M059J (cell line): ENCODE measurements at places on chromosomes 11 and 22. TPM values are rescaled to one million over a fixed set of nuclear protein-coding genes. Genes with fewer than 3 reads are reported as not detected.

DNA sequence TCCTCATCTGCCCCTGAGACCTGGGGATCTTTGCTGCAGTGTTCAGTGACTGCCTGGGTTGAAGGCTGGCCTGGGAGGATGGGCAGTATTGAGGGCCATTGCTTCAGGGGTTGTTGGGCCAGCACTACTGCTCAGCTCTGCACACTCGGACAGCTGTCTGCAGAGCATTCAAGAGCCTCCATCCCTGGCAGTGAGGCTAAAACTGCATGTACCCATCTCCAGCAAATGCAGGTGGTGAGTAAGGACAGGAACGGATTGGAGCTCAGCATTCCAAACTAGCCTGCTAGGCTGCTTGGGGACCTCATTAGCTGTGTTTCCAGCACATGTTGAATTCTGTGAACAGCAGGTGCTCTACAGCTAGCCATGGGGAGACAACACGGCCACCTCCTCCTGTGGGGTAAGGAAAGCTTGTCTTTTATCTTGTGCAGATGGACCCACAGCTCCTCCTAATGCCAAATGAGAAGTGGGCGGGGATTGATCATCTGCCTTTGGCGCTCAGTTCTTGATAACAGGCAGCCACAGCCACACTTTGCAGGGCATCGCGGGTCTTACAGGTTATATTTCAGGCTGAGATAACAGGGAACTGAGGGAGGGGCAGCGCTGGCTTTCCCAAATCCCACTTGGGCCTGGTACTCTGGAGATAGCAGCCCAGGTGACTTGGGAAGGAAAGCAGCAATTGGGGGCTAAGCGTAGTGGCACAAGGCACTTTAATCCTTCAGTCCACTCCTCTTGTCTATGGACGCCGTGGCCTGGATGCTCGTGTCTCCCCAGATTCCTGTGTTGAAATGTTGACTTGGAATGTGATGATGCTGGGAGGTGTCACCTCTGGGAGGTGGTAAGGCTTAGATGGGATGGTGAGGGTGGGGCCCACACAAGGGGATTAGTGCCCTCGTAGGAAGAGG, 254.5 kb upstream of the B3GAT1 start:
- DNase-seq = no peak

Gene C11orf97
- not detected in 2 replicates for total RNA-seq

- no peak for DNase-seq
Observed at GRCh38 chr11:108160970-108161566, 39.7 kb downstream of the ACAT1 start.

DNA sequence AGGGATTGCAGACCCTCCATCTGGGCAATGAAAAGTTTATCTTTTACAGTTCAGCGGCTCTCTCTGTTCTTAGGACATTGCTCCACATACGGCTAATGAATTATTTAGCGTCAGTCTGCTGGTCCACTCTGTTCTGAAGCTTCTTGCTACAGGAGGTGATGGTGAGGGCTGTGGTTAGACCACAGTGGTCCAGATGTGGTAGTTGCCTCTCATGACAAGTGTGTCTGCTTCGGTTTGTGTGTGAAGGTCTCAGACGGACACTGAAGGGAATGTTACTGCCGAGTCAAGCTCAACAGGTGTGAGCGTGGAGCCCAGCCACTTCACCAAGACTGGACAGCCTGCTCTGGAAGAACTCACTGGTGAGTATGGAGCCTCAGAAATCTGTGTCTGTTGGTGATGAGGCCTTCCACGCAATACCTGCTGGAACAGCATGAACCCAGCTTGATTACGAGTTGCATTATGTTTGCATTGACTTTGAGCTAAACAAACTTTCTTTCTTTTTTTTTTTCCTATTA, 220.8 kb downstream of the DBX1 start:
- DNase-seq = no peak

DNA sequence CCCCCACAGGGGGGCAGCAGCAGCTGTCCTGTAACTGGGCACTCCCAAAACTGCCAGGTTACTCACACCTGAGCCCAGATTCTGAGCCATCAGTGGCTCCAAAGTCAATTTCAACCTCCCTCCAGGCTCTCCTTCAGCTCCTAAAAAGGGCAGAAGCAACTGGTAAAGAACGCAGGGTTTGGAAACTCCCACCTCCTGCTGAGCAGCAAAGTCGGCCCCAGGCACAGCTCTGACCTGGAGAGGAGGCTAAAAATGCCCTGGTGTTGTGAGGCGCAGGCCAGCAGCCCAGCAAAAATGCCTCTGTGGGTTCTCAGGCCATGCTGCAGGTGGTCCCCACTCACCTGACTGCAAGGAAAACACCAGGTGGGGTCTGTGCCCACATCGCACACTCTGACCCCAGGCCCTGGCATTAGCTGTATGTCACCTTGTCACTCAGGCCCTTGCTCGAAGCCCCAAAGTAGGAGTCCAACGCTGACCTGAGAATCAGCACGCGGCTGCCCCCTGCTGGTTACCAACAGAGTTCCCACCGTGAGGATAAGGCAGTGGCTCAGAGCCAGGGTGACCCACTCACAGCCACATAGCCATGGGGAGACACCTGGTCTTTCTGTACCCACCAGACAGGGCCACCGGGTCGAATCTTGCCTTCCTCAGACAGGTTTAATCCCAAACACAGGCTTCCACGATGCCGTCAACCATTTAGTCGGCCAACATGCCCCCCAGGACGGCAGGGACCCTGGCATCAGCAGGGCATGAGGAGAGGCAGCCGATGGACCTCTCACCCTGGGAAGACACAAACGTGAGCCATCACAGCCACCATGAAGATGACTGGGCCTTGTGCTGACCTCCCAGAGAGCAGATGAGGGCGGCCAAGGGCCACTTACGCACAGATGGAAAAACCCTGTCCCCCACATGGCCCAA, 11.1 kb downstream of the POLR3H start:
- peak; percentile 17 for DNase-seq

- DNase-seq = no peak
Observed at GRCh38 chr22:31905356-31905755, 39.0 kb upstream of the YWHAH start.

- no peak for DNase-seq
Observed at GRCh38 chr11:107619926-107620325, 29.0 kb downstream of the ELMOD1 start.

DNA sequence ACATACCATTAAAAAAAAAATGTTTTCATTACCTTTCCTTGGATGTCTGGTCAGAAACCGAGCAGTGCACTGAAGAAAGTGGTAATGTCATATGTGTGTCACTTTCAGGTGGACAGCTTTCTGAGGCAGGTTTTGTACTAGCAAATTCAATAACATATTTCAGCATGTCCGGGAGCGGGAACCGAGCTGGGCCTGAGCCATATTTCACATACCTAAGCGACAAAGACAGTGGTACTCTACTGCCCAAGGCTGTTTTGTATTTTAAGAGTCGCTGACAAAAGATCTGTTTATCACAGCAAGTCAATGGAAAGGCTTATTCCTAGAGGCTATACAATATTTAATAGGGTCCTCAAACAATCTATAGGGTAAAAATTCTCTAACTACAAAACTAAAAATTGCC, 38.0 kb downstream of the CLDN25 start:
- DNase-seq = no peak

DNA sequence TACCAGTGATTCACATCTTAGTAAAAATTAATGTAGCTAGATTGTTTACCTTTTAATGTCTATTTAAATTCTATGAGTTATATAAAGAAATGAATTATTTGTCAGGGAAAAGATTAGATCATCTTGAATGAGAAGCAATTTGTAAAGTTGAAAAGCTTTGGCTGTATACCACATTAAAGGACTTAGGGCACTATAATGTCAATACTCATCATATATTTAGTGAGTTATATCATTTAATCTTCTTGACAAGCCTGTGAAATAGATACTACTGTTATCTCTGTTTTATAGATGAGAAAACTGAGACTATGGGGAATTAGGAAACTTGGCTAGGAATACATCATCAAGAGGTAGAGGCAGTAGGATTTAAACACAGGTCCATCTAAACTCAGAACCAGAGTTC, 160.1 kb downstream of the GUCY1A2 start:
- DNase-seq = no peak

GRCh38 chr11:58926695-58927094, 12.6 kb upstream of the GLYATL1 start:
- peak; percentile 51 for DNase-seq

DNA sequence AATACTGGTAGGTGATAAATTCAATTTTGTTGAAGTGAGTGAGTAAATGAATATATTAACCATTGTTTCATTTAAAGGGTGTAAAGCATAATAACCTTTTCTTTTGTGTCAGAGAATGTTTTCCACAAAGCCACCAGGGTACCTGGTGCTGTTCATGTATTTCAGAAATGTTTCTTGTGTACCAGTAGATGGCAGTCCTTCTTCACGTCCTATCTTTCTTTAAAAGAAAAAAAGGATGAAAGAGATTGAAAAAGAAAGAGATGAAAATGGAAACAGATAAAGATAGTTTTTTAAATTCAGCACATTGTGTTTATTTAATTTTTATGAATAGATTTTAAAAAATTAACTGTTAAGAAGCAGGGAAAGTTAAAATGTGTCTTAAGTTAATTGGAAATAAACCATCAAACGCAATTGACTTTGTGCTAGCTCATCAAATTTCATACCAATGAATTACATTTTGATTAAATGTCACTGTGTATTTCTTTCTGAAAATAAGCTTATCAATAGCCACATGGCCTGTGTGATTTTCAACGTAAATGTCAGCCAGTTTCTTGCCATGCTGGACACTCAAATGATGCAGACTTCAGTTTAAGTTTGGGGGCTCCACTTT, 65.5 kb upstream of the CHORDC1 start:
- peak; percentile 10 for DNase-seq

Gene GCAT
- total RNA-seq = 18.3 and 26.4 TPM in 2 replicates

- no peak for DNase-seq
Observed at GRCh38 chr11:127678631-127679030, 678.1 kb upstream of the KIRREL3 start.

DNA sequence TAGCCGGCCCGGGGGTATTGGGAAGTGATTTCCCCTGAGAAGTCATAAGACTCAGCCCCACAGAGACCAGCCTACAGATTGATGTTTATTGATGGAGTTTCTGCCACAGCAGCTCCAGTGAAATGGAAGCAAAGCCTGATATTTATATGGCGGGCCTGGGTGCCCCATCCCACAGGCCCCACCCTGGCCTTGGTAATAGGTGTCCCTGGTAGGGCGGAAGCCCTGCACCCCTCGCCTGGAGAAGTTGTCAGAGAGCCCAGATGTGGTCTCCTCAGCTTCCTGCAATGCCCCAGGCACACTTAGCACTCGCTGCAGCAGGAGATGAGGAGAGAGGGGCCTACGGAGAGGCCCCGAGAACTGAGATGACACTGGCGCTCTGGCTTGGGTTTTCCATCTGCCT, 107.4 kb downstream of the MORC2 start:
- DNase-seq = no peak

Gene APOL4
- total RNA-seq = 0.10 TPM in 1 of 2 replicates, not detected in the other

DNA sequence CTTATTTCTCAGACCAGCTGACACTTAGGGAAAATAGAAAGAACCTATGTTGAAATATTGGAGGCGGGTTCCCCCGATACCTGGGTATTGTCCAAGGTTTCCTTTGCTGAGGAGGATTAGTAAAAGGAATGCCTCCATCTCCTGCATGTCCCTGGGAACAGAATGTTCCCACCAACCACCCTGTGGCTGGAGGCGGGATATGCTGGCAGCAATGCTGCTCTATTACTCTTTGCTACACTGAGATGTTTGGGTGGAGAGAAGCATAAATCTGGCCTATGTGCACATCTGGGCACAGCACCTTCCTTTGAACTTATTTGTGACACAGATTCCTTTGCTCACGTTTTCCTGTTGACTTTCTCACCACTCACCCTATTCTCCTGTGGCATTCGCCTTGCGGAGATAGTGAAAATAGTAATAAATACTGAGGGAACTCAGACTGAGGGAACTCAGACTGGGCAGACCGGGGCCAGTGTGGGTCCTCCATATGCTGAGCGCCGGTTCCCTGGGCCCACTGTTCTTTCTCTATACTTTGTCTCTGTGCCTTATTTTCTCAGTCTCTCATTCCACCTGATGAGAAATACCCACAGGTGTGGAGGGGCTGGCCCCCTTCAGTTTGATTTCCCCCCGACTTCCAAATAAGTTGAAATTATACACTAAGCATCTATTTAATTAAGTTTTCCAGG, 32.1 kb downstream of the IGLL1 start:
- DNase-seq = no peak

Gene BDNF
- 35.4 and 46.9 TPM in 2 replicates for total RNA-seq

Gene RAG1
- 0.52 and 0.57 TPM in 2 replicates for total RNA-seq

GRCh38 chr11:126476977-126477376, 121.5 kb downstream of the ST3GAL4 start:
- DNase-seq = no peak

Gene OR10A2
- not detected in 2 replicates for total RNA-seq

Gene DDI1
- not detected in 2 replicates for total RNA-seq

- no peak for DNase-seq
Observed at GRCh38 chr22:40218723-40219294, 41.1 kb downstream of the TNRC6B start.
